CD8-positive, alpha-beta T cell (primary cell): ENCODE measurements at places on chromosomes 2 and 18.
A peak's percentile ranks its signal among the peaks of the same experiment; 100 is the strongest.

DNA sequence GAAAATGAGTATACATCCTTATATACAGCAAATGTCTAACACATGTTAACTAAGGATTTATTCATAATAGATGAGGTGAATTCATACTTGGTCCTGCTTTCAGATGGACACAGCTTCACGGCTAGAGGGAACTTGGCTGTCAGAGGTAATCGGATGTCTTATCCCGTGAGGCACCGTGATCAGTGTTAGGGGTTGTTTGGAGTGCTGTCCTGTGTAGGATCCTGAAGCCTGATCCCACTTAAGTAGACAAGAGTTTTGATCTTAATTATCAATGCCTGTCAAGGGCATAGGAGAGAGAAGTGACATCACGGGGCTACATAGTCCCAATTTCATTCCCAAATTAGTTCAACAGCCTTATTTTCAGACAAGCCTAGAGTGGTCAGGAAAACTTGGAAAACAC lies 204.6 kb downstream of the RNF144A start:
- DNase-seq, result no peak

DNA sequence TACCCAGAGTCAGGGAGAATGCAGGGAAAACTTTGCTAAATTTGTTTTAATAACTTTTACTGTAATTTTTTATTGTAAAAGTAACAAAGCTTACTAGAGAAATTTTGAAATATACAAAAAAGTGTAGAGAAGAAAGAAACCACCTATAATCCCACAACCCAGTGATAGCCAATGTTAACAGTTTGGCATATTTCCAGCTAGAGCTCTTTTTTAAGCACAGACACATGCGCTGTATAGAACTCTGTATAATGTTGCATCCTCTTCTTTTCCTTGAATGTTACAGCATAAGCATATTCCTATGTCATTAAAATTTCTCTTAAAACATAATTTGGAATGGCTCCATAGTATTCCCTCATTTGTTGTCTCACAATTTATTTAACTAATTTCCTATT lies 37.4 kb upstream of the EPAS1 start:
- no peak for DNase-seq

DNA sequence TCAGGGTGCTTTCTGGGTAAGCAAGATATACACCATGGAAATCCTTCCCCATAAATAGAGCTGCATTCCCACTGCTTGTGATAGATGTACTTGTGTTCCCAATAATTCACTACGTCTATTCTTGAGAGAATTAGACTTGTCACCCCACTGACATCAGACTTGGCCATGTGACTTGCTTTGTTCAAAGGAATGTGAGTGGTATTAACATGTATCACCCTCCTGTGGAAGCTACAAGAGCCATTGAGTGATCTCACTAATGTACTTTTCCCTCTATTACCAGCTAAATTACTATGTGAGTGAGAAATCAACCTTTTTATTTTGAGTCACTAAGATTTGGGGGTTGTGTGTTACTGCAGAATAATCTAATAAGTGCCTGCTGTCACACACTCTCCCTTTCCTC lies 176.0 kb downstream of the CCDC178 start:
- DNase-seq, result no peak

DNA sequence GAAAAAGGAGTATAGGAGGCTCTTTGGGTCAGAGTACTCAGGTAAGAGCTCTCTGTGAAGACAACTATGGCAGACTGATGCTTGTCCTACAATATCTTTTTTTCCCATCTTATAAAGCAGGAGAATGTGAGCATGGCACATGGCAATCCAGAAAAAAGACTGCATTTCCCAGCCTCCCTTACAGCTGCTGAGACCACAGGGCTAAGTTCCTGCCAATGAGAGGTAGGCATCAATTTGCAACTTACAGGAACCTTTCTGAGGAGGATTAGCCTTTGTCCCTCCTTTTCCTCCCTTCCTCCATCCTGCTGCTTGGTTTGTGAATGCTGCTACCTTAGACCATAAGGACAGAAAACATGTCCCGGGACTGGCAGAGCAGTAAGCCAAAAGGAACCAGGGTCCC lies 37.8 kb upstream of the ST8SIA5 start:
- no peak for DNase-seq

DNA sequence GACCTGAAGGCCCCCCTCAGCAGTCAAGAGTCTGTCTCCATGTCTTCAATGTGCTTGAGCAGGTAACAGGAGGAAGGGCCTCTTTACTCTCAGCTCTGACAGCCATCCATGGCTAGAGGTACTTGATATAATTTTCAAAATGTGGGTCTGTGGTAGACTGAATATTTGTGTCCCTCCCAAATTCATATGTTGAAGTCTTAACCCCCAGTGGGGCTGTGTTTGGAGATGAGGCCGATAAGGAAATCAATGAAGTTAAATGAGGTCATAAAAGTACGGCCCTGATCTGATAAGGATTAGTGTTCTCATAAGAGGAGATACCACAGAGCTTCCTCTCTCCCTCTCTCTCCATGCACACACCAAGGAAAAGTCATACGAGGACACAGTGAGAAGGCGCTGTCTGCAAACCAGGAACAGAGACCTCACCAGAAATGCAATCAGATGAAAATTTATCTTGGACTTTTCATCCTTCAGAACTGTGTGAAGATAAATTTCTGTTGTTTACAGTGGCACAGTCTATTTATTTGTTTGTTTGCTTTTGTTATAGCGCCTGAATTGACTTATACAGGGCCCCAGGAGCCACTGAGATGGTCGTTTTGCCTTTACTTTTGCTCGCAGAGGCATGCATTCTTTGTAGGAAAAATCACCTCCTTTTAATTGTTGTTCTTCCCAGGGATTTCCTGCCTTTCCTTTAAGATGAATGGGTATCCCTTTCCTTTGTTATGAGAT lies 274.8 kb upstream of the TRIB2 start:
- no peak for DNase-seq

DNA sequence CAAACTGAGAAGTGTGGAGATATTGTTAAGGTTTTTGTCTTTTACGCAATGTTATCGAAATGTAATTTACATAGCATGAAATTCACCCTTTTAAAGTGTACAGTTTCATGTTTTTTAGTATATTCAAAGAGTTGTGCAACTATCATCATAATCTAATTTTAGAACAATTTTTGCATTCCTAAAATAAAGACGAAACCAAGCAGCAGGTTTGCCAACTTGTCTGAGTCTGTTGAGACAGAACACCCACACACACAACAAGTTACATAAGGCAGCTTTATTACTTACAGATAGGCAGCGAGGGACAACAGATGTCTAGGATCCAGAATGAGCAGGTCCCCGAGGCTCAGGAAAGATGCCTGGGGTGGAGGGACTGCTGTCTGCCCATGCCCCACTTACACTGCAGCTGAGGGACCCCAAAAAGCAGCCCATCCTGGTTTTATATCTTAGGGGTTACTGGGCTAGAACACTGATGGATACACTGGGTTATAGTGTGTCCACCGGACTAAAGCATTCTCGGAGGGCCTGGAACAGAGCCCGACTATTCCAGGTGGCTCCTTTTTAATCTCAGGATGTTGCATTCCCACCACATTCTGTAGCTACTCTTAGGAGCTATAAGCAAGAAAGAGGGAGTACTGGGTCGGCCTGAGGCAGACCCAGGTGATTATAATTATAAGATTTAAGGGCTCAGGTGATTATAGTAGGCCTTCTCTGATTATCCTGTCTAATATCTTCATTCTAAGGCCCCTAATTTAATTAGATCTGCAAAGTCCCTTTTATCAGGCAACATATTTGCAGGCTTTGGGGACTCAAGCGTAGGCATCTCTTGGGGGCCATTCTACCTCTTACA lies 150.2 kb upstream of the DOK6 start:
- DNase-seq, result no peak

GRCh38 chr18:9513971-9514512 lies 38.7 kb downstream of the RALBP1 start:
- DNase-seq, result no peak

DNA sequence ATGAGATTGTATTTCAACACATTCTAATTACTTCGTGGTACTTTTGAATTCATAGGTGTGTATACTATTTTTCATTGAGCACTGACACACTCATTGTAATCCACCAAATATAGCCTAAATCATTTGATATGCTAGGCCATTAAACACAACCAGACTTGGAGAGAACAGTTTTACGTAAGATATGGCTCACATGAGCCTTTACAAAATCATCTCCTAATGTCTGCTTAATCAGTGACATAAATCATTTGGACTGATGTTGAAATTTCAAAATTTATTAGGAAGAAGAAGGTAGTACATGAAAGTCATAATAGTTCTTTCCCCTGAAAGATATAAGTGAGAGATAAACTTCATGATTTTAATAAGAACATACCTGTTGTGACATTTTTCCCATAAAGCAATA lies 550.2 kb upstream of the LINC00305 start:
- no peak for DNase-seq

GRCh38 chr18:77068321-77069312 lies 64.0 kb downstream of the MBP start:
- DNase-seq, result peak; percentile 53

- DNase-seq, result no peak
Measured at GRCh38 chr18:24259869-24260641, 121.2 kb downstream of the CABYR start.

GRCh38 chr2:152472481-152472887 lies 137.5 kb downstream of the FMNL2 start:
- no peak for DNase-seq

- DNase-seq, result no peak
Measured at GRCh38 chr18:25974630-25975077, 115.8 kb downstream of the SS18 start.

DNA sequence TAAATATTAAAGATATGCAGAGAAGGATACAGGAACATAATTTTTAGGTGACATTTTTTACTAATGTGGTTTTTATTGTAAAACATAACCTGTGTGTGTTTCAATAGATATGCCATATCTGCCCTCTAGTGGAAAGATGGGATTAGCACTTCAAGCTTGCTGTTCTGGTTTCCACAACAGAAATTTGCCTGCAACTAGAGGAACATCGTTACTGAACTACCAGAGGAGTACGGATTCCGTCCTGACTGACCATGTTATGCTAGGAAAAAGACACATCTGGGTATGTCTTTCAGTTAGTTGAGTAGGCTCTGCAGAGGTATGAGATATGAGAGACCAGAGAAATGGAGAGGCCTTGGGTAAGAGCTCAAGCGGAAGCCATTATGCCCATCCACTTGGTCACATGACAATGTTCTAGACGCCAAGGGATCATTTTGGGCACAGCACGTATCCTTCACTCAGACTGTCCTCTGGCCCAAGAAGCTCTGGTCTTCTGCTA lies 104.9 kb downstream of the MBD2 start:
- no peak for DNase-seq

GRCh38 chr18:50895350-50896045 lies 16.6 kb downstream of the ME2 start:
- no peak for DNase-seq

GRCh38 chr2:237701859-237702390 lies 74.5 kb downstream of the LRRFIP1 start:
- DNase-seq, result no peak

- DNase-seq, result no peak
Measured at GRCh38 chr2:37748541-37748940, 77.1 kb upstream of the CDC42EP3 start.

DNA sequence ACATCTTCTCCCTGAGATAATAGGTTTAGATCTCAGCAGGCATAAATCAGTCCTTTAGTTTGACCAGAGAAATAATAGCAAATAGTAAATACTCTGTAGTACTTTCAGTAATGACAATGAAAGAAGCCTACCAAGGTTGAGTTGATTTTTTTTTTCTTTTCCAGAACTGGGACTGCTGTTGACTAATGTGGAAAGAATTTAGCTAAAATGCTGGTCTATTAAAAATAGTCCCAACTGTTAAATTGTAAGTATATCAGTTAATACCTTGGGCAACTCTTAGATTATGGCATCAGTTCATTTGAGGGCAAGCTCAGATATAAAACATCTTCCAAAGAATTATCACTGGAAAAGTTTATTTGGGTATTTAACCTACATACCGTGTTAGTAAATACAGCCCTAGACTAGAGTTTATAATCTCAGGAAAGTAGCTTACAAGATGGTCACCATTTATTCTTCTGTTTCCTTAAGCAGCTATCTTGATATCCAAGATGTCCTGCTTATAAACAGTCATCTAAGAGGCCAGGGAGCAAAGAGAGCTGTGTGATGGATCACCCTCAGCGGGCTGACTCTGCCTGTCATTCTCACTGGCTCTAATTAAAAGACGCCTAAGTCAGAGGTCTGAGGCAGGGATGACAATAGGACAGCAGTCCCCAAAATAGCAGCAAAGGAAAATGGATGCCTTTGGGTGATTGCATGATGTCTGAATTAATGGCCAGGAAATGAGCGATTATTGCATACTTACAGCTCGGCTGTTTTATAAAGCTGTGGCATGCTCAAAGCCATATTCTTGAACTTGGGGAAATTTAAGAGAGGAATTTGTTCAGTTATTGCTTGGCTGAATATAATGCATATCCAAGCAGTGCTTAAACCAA lies 121.3 kb downstream of the MTX2 start:
- DNase-seq, result no peak

DNA sequence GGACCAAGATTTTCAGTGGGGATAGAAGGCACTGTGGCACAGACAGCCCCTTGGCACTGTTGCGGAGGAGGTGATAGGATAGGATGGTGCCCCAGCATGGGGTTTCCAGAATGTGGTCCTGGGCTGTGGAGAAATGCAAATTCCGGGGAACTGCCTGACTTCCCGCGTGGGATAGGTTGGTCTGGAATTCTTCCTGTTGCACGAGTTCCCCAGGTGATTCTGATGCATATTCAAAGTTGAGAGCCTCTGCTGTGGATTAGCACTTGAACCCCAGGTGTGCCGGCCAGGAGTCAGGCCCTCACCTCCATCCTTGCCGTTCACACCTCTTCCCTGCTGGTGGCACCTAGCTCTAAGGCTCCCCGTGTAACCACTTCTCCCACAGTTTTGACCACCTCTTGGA lies 15.5 kb downstream of the NCK2 start:
- DNase-seq, result no peak

DNA sequence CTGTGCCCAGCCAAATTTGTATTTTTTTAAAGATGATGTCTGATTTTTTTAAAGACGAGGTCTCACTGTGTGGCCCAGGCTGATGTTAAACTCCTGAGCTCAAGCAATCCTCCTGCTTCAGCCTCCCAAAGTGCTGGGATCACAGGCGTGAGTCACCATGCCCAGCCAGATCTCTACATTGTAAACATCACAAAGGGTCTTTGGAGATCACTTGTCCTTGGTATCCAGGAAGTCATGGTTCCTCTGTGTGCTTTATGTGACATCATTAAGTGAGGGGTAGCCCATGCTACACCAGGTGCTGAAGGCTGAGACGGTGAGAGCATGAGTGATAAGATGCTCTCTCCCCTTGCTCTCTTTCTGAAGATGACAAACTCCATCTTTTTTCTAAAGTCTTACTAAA lies 7.0 kb upstream of the NUP35 start:
- DNase-seq, result no peak

- DNase-seq, result no peak
Measured at GRCh38 chr18:11902522-11903292, 5.4 kb downstream of the MPPE1 start.

- DNase-seq, result no peak
Measured at GRCh38 chr2:108933691-108934117, 55.3 kb downstream of the EDAR start.

- no peak for DNase-seq
Measured at GRCh38 chr2:200862532-200863000, 1.9 kb downstream of the CLK1 start.

GRCh38 chr18:22169889-22170420 lies 566 bp downstream of the GATA6 start:
- DNase-seq, result no peak
